ENCODE measurements at places on chromosomes 13 and 19. TPM values are rescaled to one million over a fixed set of nuclear protein-coding genes. Genes with fewer than 3 reads are reported as not detected.

Gene GPR183
- total RNA-seq: 2.4 TPM

Gene MTUS2
- 5.4 TPM for total RNA-seq

Gene LGALS7B
- total RNA-seq: not detected

Gene SIX5
- total RNA-seq: 44.4 TPM

Gene C1QTNF9
- total RNA-seq: 0.15 TPM

Gene FARP1
- 47.6 TPM for total RNA-seq

Gene ARL11
- 0.15 TPM for total RNA-seq

Gene ZNF681
- 1.5 TPM for total RNA-seq

Gene FFAR2
- not detected for total RNA-seq

Gene LHB
- not detected for total RNA-seq

Gene EXOSC5
- 9.8 TPM for total RNA-seq

Gene DACH1
- 1.1 TPM for total RNA-seq

Gene NECTIN2
- 77.5 TPM for total RNA-seq

Gene SLAIN1
- 10.0 TPM for total RNA-seq

Gene CD22
- 87.2 TPM for total RNA-seq

Gene REX1BD
- total RNA-seq: 67.5 TPM

Gene NKPD1
- total RNA-seq: 0.20 TPM

Gene CYP4F8
- not detected for total RNA-seq

Gene ZMYM2
- total RNA-seq: 76.0 TPM

Gene SDHAF1
- 21.0 TPM for total RNA-seq

Gene BEST2
- not detected for total RNA-seq

Gene PSMC4
- total RNA-seq: 67.2 TPM

Gene CCNA1
- total RNA-seq: 0.62 TPM

Gene SIGLEC12
- 0.23 TPM for total RNA-seq

Gene OR7C1
- not detected for total RNA-seq

Gene UBE2L5
- total RNA-seq: 0.11 TPM

Gene RNF113B
- total RNA-seq: not detected

Gene KLK4
- not detected for total RNA-seq

Gene NXNL1
- total RNA-seq: not detected

Gene ACER1
- not detected for total RNA-seq

Gene ASF1B
- total RNA-seq: 1.3 TPM

Gene SLITRK5
- 1.8 TPM for total RNA-seq

Gene ADAT3
- 5.1 TPM for total RNA-seq

Gene PRSS57
- total RNA-seq: not detected

Gene MPND
- 6.5 TPM for total RNA-seq

Gene TEX101
- not detected for total RNA-seq

Gene NLRP4
- total RNA-seq: not detected

Gene ZNF709
- 9.3 TPM for total RNA-seq

Gene PPP1R13L
- 7.1 TPM for total RNA-seq
